Stimulated activated CD4-positive, alpha-beta T cell treated with anti-CD3 and anti-CD28 coated beads, Interleukin-2, amount 100 ng/mL, for 24 hours (primary cell): ENCODE measurements at places on chromosomes 1 and 21.

- no peak for DNase-seq
These were observed 122.3 kb downstream of the DMRTB1 start for GRCh38 chr1:53581476-53581875.

DNA sequence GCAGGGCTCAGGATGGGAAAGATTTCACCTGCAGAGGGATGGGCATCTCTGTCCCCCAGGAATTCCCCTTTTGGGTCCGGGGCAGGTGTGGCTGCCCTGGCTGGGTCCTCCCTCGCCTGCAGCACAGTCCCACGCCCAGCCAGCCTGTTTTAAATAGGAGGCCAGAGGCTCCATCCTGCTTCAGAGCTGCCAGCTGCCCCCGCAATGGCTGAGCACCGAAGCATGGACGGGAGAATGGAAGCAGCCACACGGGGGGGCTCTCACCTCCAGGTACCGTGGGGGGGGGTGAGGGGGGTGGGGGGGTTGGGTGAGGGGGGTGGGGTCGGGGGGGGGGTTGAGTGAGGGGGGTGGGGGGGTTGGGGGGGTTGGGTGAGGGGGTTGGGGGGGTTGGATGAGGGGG is 3.6 kb downstream of the SCNN1D start:
- no peak for DNase-seq

DNA sequence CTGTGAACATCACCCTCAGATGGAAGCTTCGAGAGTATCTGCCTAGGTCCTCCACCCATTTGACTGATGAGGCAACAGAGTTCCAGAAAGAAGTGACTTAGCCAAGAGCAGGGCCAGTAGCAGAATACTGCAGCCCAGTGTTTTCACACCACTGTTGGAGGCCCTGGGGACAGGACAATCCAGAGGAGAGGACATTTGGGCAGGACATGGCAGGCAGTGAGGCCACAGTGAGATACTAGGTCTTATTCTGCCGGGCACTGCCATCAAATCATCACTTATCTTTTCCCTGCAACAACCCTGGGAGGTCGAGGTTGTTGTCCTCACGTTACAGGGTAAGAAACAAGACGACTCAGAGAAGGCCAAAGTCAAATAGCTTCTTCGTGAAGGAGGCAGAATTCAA is 5.5 kb upstream of the FOXO6 start:
- no peak for DNase-seq

- no peak for DNase-seq
These were observed 111.6 kb downstream of the SIPA1L2 start for GRCh38 chr1:232518349-232518748.

- DNase-seq: no peak
These were observed 213.7 kb upstream of the HOOK1 start for GRCh38 chr1:59601041-59601441.

- DNase-seq: no peak
These were observed 62.3 kb upstream of the ADARB1 start for GRCh38 chr21:45011911-45012661.
